ENCODE measurements at places on chromosomes 2 and 18.

DNA sequence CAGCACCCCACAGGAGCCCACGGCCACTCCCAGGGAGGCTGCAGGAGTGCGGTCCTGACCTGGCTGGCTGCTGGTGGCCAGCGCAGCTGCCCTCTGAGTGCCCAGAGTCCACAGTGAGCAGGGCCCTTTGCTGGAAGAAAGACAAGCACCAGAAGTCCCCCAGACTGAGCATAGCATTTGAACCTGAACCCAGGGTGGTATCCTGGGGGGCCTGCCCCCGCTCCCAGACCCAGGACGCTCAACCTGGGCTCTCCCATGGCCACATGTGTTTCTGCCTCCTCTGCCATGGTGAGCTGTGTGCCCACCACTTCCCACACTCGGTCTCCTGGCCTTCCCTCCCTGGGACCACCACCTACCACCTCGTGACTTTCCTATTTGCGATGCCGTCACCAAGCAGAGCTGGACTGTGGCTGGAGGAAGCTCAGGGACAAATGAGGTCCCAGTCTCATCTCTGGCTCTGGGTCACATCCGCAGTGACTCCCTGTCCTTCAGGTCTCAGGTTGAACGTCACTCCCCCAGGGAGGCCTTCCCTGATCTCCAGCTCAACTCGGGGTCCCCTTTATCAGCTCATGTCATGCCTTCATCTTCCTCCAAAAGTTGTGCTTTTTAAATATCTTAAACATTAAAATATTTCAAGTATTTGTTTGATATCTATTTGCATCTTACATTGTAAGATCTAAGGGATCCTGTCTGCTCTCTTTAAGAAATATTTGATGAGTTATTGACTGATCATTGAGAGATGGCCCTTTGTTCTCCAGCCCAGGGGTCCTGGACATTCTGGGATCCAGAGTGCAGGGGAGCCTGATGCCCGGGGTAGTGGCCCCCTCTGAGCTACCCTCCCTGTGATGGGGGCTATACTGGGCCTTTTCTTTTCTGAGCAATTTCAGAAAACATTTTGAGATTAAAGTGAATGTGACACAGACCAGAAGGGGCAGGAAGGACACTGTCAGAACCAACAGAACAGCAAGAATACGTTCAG is 16.4 kb upstream of the GPR55 start:
- no peak for DNase-seq

DNA sequence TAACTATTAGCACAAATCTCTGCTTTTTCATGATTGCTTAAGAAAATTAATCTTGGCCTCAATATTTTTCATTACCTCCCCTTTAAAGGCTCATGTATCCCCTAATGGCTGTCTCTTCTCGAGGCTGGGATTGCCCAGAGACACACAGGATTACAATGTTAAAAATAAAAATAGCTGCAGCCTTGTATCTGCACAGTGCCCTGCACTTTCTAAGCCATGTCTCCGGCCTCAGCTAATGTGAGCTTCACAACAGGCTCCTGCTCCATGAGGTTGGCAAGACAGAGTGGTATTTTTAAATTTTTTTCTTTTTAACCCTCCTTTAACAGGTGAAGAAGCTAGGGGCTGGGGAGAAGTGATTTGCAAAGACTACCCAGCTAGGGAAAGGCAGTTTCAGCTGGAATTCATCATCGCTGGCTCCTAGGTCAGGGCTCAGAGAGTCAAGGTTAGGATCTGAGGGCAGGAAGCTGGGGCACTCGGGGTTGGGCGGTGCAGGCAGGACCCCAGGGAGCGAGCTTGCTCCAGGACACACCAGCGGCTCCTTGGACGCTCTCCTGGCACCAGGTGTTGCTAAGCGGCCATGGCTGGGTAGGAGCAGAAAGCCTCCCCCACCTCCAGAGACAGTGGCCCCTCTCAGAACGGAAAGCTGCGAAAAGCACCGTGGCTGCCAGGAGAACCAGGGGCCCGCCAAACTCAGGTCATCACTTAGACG is 135.6 kb downstream of the SMAD2 start:
- DNase-seq = no peak

GRCh38 chr2:64807417-64807816 is 153.7 kb upstream of the SERTAD2 start:
- DNase-seq = peak; percentile 50

GRCh38 chr2:24875272-24875671 is 44.8 kb downstream of the ADCY3 start:
- no peak for DNase-seq

- no peak for DNase-seq
These were observed 127.7 kb downstream of the DTNA start for GRCh38 chr18:34837769-34838272.

GRCh38 chr2:207816546-207816945 is 46.8 kb upstream of the FZD5 start:
- no peak for DNase-seq

- no peak for DNase-seq
These were observed 1.4 kb upstream of the MFSD6 start for GRCh38 chr2:190406805-190407204.

GRCh38 chr18:42425025-42425424 is 470.0 kb downstream of the PIK3C3 start:
- no peak for DNase-seq

- DNase-seq = no peak
These were observed 273.2 kb upstream of the RGPD4 start for GRCh38 chr2:107553539-107553938.

DNA sequence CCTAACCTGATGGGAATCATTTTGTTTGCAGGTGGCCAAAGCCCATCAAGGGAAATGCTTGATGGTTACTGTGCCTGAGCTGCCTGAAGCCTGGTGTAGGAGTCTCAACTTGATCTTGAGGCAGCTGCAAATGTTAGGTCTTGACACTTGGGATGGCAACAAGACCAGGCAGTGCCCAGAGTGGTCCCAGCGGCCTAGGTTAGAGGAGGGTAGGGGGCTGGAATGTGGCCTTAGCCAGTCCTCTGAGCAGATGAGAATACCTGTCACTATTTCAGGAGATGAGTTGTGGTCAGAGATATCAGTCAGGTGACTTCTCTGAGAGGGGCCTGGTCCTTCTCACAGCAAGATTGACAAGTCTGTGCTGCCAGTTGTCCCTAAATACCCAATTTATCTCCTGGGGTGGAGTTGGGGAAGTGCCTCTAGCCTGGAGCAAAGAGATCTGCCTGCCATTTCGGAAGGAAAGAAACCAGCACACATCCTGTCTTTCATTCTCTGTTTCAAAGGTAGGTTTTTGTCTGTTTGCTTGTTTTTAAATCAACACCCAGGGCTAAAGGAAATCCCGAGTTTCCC is 13.4 kb downstream of the SPTBN1 start:
- no peak for DNase-seq

GRCh38 chr2:216636551-216637450 is 3.6 kb downstream of the IGFBP2 start:
- DNase-seq = no peak

DNA sequence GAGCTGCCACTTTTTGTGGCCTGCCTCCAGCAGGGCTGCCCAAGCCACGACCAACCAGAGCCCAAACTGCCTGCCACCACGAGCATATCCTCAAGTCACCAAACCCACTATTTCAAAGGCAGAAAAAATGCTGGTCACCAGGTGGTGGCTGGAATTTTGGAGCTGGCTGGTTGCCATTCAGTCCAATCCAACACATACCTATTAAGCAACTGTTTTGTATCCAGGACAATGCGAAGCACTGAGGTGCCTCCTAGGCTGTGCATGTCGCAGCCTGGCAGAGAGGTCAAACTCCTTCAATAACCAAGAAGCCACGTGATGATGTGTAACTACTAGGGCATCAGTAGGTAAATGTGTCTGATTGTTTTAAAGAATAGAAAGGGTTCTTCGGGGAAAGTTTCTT is 108.3 kb upstream of the PPP1CB start:
- no peak for DNase-seq

- no peak for DNase-seq
These were observed 17.6 kb upstream of the OR6B3 start for GRCh38 chr2:240070907-240071306.

GRCh38 chr2:224086226-224086914 is 47.3 kb upstream of the SERPINE2 start:
- DNase-seq = no peak

DNA sequence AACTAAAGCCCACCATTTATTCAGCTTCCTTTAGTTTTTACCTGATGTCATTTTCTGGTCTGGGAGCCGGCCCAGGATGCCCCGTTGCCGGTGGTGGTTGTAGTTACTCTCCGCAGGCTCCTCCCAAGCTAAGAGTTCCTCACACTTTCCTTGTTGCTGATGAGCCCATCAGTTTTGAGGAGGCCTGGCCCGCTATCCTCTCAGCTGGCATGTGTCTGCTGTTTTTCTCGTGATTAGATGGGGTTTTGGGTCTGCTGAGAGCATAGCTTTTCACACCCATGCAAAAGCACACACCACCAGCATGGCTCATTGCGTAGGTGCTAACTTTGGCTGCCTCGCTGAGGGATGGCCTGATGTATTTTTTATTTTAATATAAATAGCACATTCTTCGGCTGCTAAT is 72.1 kb downstream of the PSMG2 start:
- no peak for DNase-seq

- no peak for DNase-seq
These were observed 11.6 kb downstream of the KCNH7 start for GRCh38 chr2:162826921-162827320.

DNA sequence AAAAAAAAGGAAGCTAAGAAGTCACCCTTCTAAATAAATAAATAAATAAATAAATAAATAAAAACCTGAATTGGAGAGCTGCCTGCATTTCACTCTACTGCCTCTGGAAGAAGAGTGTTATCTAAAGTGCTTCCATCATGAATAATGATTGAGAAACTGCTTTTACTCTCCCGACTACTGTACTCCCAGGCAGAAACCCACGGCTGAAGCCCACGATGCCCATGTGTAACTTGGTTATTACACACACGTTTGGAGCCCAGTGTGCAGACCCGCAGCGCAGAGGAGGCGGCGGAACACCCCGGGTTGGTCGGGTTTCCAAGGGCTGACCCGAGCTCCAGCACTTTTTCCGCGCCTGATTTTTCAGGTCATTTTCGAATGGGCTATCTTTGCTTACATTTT is 697 bp upstream of the SPATS2L start:
- no peak for DNase-seq

GRCh38 chr2:48045613-48046012 is 139.3 kb upstream of the FBXO11 start:
- no peak for DNase-seq
